GM13976 (cell line): ENCODE measurements at places on chromosomes 6 and 20.

GRCh38 chr6:107699697-107700325 is 124.3 kb downstream of the SCML4 start:
- no peak for DNase-seq

GRCh38 chr6:39965751-39966150 is 31.5 kb upstream of the MOCS1 start:
- no peak for DNase-seq

DNA sequence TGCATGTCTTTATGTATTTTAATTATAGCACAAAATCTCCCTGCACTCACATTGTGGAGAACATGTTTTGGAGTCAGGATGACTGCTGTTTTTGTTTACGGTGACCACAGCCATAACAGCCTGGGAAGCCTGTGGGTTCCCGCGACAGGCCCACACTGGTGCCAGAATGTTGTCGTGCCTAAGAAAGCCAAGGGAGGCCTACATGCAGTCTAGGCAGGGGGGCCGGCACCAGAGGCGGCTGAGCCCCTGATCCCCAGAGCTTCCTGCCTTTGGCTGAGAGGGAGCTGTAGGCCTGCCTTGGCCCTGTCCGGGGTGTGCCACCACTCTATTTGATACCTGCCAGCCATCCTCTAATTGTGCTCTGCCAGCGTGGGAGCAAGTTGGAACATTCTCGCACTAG is 46.7 kb downstream of the TBC1D7 start:
- no peak for DNase-seq

GRCh38 chr20:10540636-10541493 is 105.8 kb downstream of the SLX4IP start:
- no peak for DNase-seq

DNA sequence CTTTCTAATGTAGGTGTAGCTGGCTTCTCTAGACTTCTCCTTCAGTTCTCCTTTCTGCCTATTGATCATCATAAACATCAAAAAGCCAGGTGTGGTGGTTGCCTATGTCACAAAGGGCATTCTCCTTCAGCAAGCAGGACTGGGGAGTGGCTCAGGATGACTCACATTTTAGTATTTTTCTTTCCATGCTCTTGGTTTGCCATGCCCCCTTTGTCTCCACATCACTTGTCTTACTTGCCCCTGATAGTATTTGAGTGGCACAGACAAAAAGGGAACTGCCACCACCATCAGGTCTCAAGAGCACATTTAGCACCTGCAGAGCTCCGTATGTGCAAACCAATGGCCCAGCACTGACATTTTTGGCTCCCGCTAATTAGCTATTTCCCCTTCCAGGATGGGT is 698.8 kb downstream of the DHX35 start:
- no peak for DNase-seq

DNA sequence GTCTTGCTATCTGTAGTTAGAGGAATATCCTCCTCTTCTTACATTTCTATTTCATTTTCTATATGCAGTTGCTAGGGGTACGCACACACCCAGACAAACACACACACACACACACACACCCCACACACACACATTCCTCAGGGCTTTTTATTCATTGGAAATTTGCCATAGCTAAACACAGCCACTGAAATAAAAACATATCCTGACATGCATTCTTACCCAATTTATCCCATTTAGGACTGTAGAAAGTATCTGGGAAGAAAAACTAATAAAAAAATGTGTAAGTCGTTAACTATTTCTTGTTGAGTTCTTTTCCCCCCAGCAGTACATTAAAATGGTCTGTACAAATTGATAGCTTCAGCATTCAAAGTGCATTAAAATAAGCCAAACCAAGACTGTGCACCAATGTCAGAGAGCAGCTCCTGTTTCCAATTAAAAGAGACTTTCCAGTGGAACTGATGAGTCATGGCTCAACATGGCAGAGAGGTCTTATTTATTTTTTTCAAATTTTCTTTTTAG is 357.9 kb upstream of the AGPAT4 start:
- no peak for DNase-seq
